ENCODE measurements at places on chromosomes 1 and 21.

- DNase-seq, result no peak
Measured at GRCh38 chr1:246139745-246140182, 367.3 kb downstream of the SMYD3 start.

DNA sequence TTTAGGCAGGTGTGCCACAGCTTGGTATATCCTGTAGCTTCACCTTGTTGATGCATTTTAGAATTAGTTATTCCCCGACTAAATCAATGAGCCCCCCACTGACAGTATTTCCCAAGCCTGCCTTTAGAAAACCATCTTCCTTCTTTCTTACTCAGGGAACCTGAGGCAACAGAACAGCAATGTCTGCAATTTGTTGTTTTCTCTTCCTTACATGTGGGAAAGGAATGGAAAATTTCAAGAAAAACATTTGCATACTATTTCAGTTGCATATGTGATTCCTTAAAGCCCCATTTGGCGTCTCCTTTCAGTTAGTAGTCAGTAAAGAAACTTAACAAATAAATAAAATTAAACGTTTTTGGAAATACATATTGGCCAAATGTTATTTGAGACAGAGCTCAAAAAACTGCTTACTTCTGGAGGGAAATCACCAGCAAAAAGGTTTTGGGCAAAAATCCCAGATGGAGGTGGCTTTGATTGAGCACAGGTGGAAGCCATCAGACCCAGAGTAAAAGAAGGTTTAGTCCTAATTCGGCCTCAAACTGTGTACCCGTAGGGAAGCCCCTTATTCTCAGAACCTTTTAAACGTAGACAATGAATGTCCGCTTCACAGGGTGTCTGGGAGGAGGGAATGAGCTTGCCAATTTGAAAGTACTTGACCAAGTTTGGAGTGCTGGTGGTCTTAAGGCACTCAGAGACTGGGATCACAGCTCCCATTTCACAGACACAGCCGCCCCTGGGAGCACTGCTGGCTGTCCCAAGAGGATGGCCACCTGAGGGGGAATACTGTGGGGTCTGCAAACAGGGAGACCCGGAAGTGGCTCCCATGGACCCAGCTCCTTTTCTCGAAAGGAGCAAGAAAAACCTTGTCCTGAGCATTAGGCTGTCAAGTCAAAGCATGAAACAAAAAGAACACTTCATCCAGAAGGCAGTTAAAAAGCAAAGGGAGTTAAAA, 9.4 kb downstream of the LHX4 start:
- DNase-seq, result no peak

GRCh38 chr1:167109125-167109524, 15.2 kb downstream of the STYXL2 start:
- DNase-seq, result no peak

DNA sequence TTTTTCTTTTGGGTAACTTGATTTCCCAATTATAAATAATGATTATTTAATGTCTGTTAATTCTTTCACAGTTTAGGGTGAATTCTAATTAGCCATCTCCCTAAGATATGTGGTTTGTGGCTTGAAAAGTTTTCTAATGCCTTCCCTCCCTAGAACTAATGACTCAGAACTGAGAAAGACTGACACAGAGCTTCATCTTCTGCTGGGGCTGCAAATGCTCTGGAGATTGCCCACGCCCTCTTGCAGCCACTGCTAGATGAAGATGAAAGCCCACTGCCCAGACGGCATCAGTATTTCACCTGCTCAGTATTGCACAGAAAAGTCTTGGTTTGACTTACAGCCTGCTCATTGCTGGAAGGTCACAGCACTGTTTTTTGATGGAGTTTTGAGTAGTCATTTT, 101.5 kb downstream of the ST6GALNAC3 start:
- no peak for DNase-seq

Data from activated CD8-positive, alpha-beta memory T cell treated with anti-CD3 and anti-CD28 coated beads, Interleukin-2, amount 50 U/mL, for 4 hours (primary cell).